ENCODE measurements at places on chromosomes 3 and 15. TPM values are rescaled to one million over a fixed set of nuclear protein-coding genes. Genes with fewer than 3 reads are reported as not detected.

NLGN1 gene
- not detected for total RNA-seq

VGLL3 gene
- not detected for total RNA-seq

DNA sequence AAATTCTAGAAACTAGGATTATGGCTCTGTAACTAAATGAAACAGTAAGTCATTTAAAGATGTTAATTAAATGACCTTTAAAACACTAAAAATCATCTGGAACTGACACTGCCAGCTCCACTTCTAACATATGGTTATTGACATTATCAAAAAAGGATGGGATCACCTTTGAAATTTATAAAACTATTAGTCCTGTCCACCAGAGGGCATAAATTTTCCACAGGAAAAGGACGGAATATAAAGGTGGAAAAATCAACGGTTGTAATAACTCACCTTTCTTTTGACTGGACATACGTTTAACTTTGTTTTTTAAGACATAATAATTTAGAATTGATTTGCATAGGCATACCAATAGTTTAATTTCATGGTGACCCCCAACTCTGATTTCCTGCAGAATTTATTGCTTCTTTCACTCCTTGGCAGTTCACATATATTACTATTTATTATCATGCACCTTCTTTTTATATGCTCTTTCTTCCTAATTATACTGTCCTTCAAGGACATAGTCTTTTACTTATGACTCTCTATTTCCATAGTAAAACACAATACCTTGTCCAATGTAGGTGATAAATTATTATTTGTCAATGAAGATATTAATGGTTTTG is 345.7 kb downstream of the CADM2 start:
- no peak for DNase-seq

GRCh38 chr3:114406286-114406685 is 112.5 kb downstream of the TIGIT start:
- DNase-seq: no peak

DNA sequence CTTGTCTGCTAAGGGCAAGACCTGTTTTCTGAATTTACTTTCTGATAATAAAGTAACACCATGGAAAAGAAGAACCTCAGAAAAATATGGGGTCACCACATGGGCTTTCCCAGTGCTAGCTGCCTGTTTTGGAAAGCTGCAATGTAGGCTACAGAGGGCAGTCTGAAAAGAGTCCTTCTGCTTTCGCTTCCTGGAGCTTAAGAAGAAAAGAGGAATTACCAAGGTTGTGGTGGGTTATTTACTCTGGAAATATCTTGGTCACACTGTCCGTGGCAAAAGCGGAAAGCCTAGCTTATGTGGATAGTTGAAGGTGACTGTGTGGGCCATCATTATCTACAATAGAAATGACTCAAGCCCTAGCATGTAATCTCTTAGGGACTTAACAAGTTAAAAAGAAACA is 31.7 kb upstream of the IP6K2 start:
- no peak for DNase-seq

- DNase-seq: peak; percentile 81
These were observed 28.7 kb downstream of the GTPBP8 start for GRCh38 chr3:113019182-113020137.
